ENCODE measurements at places on chromosomes 3 and 15.

DNA sequence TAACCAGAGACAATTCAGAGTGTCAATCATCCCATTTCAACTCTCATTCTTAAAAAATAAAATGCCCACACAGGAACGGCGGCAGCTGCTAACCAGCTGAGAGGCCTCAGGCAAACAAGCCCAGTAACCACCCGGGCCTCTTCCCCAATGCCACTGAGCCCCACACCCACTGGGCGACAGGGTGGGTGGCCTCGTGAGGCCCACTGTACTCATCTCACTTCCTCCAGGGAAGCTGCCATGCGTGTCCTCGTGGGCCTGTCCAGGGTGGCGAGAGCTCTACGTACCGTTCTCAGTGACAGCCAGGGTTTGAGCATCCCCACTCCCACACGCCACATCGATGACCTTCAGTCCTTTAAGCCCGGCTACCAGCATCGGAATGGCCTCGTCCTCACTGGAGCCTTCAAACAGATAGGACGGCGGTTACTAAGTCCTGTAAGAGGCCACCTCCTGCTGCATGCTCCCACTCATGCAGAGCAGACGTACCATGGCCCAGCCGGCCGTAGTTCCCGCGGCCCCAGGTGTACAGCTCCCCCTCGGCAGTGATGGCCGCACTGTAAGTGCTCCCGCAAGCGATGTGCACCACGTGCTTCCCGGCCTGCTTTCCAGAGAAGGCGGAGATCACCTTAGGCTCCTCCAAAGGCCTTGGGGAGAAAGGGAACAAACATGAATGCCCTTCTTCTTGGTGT lies 56.5 kb downstream of the HERC2 start:
- DNase-seq: no peak

GRCh38 chr3:158165730-158166129 lies 55.8 kb downstream of the RSRC1 start:
- no peak for DNase-seq

GRCh38 chr15:69059557-69059943 lies 45.1 kb downstream of the NOX5 start:
- no peak for DNase-seq

DNA sequence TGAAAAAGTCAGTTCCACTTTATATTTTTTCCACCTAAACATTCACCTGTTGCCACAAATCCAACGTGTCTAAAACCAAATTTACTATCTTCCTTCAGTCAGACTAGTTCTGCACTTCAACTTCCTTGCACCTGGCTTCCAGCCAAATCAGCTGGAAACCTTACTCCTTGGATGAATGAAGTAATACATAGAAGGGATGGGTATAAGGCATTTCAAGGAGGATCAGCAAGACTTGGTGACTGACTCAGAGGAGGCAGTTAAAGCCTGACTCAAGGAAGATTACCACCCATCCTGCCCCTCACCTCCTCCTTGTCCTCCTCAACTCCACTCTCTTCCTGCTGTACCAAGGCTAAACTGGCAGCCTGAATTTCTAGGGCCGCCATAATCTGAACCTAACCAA lies 37.1 kb downstream of the QTRT2 start:
- DNase-seq: no peak

Data from CD4-positive, alpha-beta T cell treated with Interleukin-4 for 1 hour (primary cell).